Adrenal gland (tissue), 19 donors: ENCODE measurements at places on chromosomes 1 and 21. TPM values are rescaled to one million over a fixed set of nuclear protein-coding genes. Genes with fewer than 3 reads are reported as not detected.

Gene CELA2A
- polyA plus RNA-seq = 3.9 TPM

DNA sequence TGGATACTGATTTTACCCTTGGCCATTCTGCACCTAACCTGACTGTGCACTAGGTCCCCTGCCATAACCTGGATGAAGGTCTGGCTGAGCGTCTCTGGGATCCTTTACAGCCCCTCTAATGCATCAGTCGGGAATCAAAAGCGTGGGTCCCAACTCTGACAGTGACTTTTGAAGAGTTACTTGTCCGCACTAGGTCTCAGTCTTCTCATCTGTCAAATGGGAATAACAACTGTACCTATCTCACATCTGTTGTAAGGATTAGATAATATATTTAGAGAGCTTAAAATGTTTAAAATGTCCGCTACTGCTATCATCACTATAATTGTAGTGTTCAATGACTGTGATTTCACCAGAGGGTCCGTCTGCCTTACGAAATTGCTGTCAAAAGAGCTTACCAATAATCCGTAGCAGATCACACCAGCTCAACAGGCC lies 746 bp downstream of the TADA1 start:
- no peak for DNase-seq

DNA sequence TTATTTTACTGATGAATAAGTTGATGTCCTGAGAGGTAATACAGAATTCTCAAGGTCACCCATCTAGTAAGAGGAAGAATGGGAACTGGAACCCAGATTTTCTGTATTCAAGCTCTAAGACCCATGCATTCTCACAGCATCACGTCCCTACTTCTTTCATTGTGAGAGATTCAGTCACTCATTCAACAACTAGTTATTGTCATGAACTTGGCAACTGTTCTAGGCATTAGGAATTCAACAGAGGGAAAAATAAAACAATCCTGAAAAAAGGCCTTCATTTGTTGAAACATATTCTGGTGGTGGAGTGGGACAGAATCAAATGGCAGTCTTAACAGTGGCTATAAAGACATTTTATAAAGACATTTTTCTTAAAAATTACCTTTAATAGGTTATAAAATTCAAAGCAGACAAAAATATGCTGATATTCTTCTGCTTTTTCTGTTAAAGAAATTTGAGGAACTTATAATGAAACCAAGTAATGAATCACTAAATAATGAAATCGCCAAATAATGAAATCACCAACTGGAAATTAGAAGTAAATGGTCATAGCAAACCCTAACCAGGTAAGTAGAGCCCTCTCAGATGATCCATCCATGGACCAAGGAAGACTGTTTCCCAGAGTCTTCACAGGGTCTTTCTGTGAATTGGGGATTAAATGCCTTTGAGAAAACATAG lies 136.5 kb upstream of the DPYD start:
- DNase-seq = no peak

GRCh38 chr1:227744668-227745067 lies 9.4 kb downstream of the SNAP47 start:
- DNase-seq = no peak

GRCh38 chr1:189027512-189027911 lies 1450.2 kb downstream of the BRINP3 start:
- DNase-seq = no peak

- no peak for DNase-seq
Measured at GRCh38 chr21:38610623-38611251, 112.5 kb upstream of the ERG start.
